Aorta (tissue), 5 donors: ENCODE measurements at places on chromosomes 1 and 21.

GRCh38 chr1:20386323-20387081, 95.8 kb downstream of the VWA5B1 start:
- no peak for DNase-seq
- no peak overlapping the region for H3K27ac ChIP-seq
- H3K4me1 ChIP-seq, result no peaks in the 10 kb centered on the region
- no peak overlapping the region for H3K4me3 ChIP-seq
- no peaks in the 10 kb centered on the region for H3K36me3 ChIP-seq

DNA sequence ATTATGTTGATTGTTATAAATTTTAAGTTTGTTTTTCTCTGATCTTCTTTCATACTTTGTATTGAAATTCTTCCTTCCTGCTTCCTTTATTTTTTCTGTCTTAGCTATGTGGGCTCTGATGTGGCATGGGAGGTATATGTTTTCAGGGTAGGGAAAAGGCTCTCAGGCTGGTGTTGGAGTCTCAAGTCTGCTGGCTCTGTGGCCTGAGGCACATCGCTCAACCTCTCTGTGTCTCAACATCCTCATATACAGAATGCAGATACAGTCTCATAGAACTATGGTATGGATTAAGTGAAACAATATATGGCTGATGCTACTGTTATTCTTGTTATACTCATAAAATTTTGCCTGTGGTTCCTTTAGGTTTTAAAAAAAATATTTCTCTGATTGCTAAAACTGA, 105.9 kb downstream of the KCNN3 start:
- no peak overlapping the region for H3K4me3 ChIP-seq
- no peaks in the 10 kb centered on the region for H3K4me1 ChIP-seq
- no peaks in the 10 kb centered on the region for H3K36me3 ChIP-seq
- H3K27me3 ChIP-seq, result no peaks in the 10 kb centered on the region
- no peak for DNase-seq

DNA sequence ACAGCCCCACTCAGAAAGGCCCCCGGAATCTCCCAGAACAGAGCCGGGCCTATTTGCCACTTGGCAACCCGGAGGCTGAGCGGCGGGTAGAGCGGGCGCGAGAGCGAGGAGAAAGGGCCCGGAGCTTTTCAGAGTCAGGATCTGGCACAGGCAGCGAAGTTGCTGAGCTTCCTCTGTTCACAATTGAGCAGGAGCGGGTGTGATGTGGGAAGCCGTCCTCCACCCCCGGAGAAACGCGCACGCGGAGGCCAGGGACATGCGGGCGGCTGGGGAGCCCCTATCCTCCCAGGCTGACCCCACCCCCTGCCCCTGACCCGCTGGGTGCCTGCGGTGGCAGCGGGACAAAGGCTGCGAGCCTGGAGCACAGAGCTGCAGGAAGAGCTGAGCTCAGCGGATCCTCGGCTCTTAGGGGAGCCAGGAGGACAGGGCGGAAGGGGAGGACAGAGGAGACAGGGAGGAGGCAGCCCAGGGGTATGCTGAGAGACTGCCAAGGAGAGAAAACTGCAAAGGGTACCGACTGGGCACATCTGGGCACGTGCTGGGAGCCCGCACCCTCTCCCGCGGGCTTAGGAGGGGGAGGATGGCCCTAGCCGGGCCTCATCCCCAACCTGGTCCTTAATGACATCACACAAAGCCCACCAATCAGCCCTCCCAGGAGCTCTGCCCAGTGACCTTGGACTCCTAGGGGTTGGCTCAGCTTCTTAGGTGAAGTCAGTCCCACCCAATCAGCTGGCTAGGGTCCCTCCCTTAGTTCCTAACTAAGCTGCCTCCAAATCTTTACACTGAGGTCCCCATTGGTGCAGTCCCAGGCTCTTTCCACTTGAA, 9.3 kb downstream of the KIF21B start:
- no peaks in the 10 kb centered on the region for H3K36me3 ChIP-seq
- H3K4me1 ChIP-seq, result no peaks in the 10 kb centered on the region
- no peak overlapping the region for H3K4me3 ChIP-seq
- no peak for DNase-seq
- no peak overlapping the region for H3K27ac ChIP-seq

DNA sequence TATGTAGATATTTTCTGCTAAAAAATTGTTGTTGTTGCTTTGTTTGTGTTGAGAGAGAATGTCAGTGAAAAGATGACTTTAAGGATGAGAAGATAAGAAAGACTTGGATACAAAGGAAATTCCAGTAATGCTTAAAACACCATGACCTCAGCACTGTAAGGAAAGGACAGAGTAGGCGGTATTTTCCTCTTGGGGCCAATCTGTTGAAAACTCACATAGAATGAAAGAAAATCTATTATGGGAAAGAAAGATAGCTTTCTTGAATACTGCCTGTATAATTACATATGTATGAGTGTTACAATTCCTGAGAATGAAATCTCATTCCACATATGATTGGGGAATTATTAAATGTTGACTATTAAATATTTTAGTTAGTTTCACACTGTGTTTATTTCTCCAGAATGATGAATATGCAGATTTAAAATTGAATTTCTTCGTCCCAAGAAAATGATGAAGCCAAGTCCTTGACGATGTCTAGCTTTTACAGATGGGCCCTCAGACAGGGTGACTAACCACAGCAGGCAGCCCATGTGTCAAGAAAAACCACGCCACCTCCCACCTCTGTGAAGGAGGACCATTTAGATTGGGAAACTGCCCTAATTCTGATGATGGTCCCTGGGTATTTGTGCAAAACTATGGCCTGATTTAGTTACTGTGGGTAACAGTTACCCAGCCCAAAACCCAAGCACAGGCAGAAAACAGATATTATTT, 49.7 kb upstream of the LMO4 start:
- no peaks in the 10 kb centered on the region for H3K36me3 ChIP-seq
- H3K27ac ChIP-seq, result no peak overlapping the region
- H3K4me3 ChIP-seq, result no peak overlapping the region
- no peaks in the 10 kb centered on the region for H3K27me3 ChIP-seq

- no peak for DNase-seq
- H3K4me3 ChIP-seq, result no peak overlapping the region
- H3K4me1 ChIP-seq, result no peaks in the 10 kb centered on the region
- H3K27me3 ChIP-seq, result no peaks in the 10 kb centered on the region
- no peaks in the 10 kb centered on the region for H3K36me3 ChIP-seq
Measured at GRCh38 chr1:98557895-98558294, 103.6 kb upstream of the SNX7 start.
